ENCODE measurements at places on chromosomes 2 and 18.

DNA sequence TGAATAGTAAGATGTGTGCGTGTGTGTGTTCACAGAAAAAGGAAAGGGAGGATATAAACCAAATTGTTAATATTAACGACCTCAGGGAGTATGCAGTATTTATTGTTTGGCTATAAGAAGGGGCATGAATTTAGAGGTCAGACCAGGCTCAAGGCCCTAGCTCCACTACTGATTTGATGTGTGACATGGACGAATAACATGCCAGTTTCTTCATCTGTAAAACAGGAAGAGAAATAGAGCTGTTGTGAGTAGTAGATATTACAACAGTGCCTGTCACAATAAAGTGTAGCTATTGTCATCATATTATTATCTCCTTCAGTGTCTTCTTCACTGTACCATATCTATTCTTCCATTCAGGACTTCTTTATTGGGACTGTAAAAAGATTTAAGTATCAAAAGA lies 4.1 kb upstream of the MAT2A start:
- DNase-seq = no peak

GRCh38 chr18:21841570-21841969 lies 101.0 kb downstream of the MIB1 start:
- no peak for DNase-seq

DNA sequence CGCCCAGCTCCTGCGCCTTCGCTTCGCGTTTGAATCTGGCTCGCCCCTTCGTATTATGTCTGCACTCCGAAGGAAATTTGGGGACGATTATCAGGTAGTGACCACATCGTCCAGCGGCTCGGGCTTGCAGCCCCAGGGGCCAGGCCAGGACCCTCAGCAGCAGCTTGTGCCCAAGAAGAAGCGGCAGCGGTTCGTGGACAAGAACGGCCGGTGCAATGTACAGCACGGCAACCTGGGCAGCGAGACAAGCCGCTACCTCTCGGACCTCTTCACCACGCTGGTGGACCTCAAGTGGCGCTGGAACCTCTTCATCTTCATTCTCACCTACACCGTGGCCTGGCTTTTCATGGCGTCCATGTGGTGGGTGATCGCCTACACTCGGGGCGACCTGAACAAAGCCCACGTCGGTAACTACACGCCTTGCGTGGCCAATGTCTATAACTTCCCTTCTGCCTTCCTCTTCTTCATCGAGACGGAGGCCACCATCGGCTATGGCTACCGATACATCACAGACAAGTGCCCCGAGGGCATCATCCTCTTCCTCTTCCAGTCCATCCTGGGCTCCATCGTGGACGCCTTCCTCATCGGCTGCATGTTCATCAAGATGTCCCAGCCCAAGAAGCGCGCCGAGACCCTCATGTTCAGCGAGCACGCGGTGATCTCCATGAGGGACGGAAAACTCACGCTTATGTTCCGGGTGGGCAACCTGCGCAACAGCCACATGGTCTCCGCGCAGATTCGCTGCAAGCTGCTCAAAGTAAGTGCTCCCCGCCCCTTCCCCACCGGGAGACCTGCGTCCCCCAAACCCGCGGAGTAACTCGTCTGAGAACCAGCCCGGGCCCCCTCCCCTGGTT lies 453 bp downstream of the KCNJ3 start:
- peak; percentile 16 for DNase-seq

DNA sequence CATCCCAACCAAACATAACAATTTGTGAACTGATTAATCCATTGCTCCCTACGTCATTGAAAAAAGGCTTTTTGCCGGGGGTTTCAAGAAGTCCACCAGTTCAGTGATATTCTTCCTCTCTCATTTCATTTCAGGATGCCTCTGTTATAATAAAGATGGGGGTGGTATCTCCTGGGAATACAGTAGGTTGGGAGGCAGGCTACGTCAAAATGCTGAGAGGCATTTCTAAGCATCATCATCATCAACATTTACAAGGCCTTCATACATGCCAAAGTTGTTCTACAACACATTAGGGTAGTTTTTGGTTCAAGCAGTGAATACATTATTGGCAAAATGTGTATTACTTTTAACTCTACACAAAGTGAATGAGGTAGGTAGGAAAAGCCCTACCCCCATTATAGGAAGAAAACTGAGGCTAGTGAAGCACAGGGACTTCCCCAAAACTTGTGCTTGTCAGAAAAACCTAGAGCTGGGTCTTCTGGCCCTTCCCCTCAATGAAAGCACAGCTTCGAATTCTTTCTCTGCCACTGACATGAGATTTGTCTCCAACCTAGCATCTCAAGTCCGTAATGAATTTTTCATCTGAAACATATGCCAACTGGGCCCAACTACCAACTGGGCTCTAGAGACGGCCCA lies 11.3 kb downstream of the OSR1 start:
- DNase-seq = no peak

Measured in astrocyte of the hippocampus (primary cell).